ENCODE measurements at places on chromosomes 6 and 20.

- DNase-seq, result no peak
These were observed 7.8 kb downstream of the HRH3 start for GRCh38 chr20:62212299-62212698.

- DNase-seq, result no peak
These were observed 61.1 kb downstream of the HMGN3 start for GRCh38 chr6:79173378-79173777.

DNA sequence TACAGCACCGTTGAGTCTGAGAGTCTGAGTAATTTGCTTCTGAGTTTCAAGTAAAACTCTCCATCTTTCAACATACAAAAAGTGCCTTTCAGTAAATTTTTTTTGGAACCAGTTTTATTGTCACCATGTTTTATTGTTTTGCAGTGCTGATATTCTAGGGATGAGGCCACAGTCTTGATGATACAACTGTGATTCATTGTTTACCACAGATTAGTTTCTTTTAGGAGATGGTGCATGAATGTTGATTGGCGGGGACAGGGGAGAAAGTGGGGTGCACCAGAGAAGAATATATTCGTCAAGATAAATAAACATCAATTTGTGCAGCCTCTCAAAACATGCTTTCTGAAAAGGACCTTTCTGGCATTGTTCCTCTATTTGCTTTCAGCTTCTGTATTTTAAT is 109.0 kb downstream of the MCHR2 start:
- DNase-seq, result no peak

- no peak for DNase-seq
These were observed 34.3 kb downstream of the HLA-DMB start for GRCh38 chr6:32906539-32906938.

- no peak for DNase-seq
These were observed 146.4 kb upstream of the ARID1B start for GRCh38 chr6:156630613-156631302.

GRCh38 chr6:44049989-44050871 is 77.0 kb downstream of the MRPL14 start:
- no peak for DNase-seq

DNA sequence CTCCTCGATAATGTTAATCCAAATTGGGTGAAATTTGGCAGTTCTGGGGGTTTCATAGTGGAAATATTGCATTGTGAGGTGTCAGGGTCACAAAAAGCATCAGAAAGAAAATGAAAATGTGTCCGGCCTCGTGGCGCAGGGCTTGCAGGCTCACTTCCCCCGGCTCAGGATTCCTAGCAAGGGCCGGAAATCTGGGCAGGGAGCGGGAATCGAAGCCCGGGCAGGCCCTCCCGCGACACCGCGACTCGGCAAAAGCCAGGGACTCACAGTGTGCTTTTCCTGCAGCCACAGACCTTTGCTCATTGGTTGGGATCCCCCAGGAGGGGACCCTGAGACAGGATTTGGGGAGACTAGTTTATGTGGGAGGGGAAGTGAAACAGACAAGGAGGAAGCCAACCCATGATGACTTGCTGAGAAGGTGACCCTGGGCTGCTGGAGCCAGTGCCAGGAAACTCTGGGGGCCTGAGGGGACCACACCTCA is 847 bp upstream of the CD93 start:
- DNase-seq, result no peak

GRCh38 chr20:884983-885952 is 30.9 kb downstream of the ANGPT4 start:
- DNase-seq, result no peak

DNA sequence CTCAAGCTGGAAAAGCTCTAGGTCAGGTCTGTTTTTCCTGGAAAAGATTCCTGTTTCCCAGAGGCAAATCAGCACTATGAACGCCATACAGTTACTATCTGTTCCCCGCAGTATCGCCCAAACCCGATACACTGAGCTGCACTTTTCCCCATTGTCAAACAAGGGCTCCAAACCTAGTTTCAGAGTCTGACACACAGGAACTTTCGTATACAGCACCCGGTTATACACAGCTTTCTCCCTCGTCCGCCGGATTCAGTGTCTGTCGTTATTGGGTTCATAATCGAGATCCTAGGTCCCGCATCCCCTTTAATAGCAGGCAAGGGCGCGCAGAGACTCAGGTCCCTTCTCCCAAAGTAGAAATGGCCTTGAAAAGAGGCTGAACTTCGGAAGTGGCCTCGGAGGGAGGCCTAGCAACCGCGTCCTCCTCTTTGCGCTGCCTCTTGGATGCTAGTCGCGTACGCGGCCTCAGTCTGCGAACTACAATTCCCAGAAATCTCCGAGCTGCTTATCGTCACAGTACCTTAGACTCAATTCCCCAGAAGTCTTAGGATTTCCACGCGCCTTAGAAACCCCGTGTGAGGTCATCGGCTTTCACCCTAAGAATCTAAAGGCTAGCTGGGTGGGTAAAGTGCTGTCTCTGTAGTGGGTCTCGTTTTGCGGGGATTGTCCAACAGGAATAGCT is 34.2 kb downstream of the ZNF391 start:
- DNase-seq, result no peak

Measured in activated CD4-positive, alpha-beta T cell treated with anti-CD3 and anti-CD28 coated beads, Interleukin-2, amount 10 ng/mL, durations not matched to agents 24 days and 14 days (primary cell).